ENCODE measurements at places on chromosomes 12 and 14.

GRCh38 chr12:122018457-122018856 is 3.2 kb upstream of the BCL7A start:
- no peak for DNase-seq

DNA sequence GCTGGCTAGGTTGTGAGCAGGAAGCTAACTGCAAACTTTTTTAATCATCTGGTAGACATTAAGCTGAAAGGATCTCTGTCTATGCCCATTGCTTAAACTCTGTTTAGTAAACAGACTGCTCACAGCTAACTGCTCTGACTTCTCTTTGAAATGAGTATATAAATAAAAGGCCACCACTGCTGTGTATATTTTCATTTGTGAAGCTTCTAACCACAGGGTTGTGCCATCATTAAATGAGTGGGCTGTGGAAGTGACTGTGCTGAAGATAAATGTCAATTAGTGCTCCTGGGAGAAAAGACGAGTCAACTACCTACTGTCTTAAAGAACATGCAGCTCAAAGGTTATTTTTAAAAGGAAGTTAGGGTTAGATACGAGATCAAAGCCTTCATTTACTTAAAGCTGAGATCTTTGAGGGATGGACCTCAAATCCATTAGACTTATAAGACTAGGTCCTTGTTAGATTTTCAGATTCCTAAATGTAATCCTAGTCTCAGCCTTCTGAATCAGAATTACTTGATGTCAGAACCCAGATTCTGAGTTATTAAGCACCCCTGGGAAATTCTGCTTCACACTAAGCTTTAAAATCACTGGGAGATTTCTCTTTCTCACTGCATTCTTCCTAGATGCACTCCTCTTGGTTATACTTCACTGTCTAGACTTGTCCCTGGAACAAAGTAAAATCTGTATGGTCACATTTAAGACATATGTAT is 213.1 kb upstream of the FLRT2 start:
- no peak for DNase-seq

- DNase-seq, result no peak
Measured at GRCh38 chr12:110256780-110257431, 24.1 kb upstream of the ATP2A2 start.

DNA sequence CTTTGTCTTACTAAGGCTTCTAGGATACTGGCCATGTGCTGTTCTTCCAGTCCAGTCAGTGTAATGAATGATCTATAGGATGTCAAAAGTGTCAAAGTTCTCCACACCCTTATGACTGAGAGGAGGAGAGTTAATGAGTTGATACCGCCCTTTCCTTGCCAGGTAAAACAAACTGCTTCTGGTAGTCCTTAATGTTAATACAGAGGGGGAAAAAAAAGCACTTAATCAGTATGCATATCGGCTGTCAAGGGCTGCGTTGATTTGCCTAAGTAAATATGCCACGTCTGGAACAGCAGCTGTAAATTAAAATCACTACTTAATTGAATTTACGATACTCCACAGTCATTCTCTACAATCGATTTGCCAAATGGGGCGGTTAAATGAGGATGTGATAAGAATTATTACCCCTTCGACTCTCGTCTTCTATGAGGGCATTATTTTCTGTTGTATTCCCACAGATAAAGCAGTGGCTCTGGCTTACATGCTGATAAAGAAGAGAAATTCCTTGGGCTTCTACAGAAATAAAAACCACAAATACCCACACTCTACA is 416.0 kb downstream of the KCNH5 start:
- no peak for DNase-seq

- no peak for DNase-seq
Measured at GRCh38 chr12:12004524-12004923, 66.2 kb upstream of the BCL2L14 start.

DNA sequence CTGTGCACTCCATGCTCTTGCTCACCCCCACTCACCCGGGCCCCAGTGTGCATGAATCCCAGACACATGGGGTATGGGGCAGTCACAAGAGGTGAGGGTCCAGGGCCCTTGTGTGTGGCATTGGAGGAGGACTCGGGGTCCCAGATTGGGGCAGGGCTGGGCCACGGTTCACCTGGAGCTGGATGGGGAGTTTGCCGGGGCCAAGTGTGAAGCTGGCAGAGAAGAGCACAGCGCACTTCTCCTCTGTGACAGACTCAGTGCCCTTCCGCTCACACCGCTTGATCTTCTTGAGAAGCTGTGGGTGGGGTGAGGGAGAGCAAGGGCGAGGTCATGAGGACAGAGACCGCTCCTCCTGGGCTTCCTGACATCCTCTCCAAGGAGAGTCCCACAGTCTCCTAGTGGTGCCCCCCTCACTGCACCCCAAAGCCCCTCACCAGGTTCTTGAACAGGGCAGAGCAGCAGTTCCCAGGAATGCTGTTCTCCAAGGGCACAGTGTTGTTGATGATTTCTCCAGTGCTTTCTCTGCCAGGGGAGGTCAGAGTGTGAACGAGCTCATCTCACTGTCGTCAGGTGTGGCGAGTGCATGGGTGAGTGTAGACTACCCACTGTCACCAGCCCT is 6.8 kb downstream of the STAT6 start:
- DNase-seq, result no peak

- no peak for DNase-seq
Measured at GRCh38 chr12:52167526-52167925, 24.3 kb downstream of the KRT80 start.

DNA sequence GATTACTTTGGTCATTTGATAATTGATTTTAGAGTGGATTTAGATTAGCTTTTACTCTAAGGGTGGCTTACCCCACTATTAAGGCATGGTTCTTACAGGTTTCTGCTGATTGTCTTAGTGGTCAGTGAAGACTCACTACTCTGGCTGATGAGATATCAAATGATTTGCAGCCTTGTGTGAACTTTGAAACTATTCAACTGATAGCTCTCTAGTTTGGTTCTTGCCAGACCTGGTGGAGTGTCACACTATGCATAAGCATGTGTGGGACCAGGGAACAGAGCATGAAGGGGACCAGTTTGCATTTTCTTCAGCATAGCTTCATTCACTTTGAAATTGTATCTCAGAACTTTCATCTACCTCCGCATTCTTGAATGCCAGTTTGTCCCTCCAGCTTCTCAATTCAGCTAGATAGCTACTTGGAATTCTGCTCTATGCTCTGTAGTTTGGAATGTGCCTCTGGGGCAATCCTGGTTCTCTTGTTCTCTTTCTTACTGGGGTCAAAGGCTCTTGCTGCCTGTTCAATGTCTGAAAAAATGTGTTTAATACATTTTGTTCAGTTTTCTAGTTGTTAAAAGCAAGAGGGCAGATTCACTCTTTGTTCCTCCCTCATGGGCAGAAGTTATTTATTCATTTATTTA is 12.7 kb downstream of the SCYL2 start:
- no peak for DNase-seq

GRCh38 chr14:35628989-35629388 is 95.0 kb downstream of the INSM2 start:
- no peak for DNase-seq

DNA sequence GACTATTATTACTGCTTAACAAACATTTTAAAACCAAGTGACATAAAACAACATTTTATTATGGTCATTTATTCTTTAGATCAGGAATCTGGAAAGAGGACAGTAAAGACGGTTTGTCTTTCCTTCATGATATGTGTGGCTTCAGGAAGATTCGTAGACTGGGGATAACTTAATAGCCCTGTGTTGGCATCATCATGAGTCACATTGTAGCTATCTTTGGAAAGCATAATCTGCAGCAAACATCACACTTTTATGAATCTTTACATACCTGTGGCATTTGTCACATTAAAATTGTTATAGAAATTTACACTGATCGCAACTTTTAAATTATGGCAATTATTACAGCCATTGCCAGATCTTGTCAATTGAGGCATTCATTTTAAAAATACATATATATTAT is 397.1 kb downstream of the NOVA1 start:
- DNase-seq, result no peak

- no peak for DNase-seq
Measured at GRCh38 chr14:65101631-65102440, 481 bp downstream of the MAX start.

DNA sequence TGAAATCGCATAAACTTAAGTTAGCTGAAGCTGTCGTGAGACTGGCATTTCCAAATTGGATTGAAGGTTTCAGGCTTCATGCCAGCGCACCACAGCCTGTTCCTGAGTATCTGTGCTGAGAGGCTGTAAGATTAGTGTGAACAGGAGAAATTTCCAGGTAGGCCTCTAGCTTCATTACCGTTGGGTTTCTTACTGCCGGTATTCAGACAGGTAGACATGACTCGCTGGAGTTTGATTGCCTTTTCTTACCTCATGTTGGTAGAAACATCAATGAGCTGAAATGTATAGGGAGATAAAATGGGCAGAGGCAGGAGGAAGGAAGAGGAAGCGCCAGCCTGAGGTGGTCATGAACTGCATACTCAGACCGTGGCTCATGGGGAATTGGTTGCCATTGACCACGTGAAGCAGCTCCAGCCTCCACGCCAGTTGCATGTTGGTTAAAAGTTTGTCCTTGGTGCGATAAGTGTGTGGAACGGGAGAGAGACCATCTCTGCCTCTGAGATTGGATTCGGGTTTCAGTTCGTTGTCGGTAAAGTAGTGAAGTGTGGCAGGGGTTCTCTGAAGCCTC is 42.3 kb upstream of the MMP17 start:
- no peak for DNase-seq

- DNase-seq, result no peak
Measured at GRCh38 chr14:23379366-23380196, 2.7 kb downstream of the CMTM5 start.

GRCh38 chr14:79016828-79017505 is 846.8 kb downstream of the NRXN3 start:
- DNase-seq, result no peak

DNA sequence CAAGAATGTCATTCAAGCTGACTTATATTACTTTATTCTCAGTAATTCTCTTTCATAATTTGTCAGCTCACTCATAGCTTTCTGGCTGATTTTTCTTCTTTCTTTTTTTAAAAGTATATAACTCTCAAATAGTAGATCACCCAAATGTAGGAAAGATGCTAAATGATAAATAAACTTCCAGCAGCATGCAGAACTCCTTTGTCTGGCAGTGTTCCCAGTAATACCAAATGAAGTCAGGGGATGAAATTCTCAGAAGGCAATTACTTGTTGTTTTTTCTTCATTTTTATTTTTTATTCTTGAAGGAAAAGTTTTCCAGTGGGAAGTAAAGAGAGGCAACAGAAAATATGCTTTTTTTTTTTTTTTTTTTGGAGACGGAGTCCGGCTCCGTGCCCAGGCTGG is 133.3 kb upstream of the SLCO1C1 start:
- no peak for DNase-seq

- DNase-seq, result no peak
Measured at GRCh38 chr12:29216797-29217575, 67.9 kb downstream of the FAR2 start.

DNA sequence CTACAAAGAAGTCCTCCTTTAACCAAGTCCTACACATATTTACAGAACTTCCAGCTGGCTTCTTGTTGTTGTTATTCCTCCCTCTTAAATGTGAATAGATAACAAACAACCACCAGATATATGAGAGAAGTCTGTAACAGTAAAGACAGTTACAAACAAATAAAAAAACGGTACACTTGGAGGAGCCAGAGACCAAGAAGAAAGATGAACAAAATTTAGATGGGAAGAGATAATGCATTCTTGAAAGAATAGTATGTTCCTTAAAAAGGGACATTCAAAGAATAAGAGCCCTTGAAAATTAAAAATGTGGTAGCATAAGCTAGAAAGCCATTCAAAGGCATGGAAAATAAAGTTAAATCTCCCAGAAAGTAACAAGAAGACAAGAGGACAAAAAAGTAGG is 25.9 kb downstream of the SLCO1A2 start:
- DNase-seq, result no peak
